ENCODE measurements at places on chromosomes 13 and 19.
A peak's percentile ranks its signal among the peaks of the same experiment; 100 is the strongest.

GRCh38 chr13:45105895-45106294 is 14.4 kb upstream of the GTF2F2 start:
- DNase-seq, result no peak

GRCh38 chr13:77514336-77514726 is 21.2 kb upstream of the SCEL start:
- DNase-seq, result no peak

DNA sequence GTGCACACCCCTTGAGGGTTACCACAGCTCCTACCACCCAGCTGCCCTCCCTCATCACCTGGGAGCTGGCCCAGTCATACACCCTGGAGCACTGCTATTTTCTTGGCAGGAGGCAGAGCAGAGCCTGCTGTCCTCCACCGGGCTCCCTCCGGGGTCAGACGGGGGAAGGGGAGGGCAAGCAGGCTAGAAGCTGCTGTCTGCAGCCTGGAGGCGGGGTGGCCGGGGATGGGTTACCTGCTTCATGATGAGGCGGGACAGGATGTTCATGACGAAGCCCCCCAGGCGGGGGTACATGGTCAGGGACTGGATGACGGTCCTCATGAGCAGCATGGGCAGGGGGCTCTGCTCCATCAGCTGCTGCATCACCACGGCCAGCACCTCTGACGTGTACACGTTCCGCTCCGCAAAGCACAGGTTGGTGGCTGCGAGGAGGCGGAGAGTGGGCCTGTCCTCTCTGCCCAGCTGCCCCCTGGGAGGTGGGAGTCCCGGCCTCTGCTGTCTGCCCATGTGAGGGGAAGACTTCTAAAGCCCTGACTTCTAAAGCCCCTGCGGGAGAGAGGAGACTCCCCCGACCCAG is 2.7 kb upstream of the RSPH6A start:
- DNase-seq, result no peak

GRCh38 chr13:30145709-30146367 is 161.5 kb downstream of the KATNAL1 start:
- no peak for DNase-seq

DNA sequence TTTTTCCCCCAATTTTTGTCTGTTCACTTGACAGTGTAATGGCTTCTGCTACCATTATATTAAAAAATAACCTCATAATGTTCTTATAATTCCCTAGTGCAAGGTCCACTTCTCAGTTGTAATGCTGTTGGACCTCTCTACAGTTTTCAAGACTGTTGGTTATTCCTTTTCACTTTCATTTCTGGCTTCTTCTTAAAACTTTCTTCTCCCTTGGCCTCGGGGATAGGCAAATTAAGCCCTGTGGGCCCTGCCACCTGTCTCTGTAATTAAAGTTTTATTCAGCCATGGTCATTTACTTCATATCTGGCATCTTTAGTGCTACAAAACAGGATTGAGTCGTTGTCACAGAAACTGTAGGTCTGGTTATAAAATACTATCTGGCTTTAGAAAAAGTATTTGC is 313.5 kb downstream of the KLF12 start:
- no peak for DNase-seq

DNA sequence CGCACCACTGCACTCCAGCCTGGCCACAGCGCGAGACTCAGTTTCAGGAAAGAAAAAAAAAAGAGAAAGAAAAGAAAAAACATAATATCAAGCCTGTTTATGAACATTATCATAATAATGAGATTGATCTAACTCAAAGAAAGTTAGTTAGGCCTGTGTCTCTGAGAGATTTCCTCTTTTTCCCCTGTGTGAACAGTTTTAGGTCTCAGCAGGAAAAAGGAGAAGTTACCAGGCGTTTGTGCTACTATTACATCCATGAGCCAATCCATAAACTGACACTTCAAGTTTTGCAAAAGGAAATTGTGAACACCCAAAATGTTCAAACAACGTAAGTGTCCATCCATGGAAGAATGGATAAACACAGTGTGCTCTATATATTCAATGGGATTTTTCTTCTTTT is 3.8 kb downstream of the TARM1 start:
- no peak for DNase-seq

- no peak for DNase-seq
These were observed at the start of gene BST2 for GRCh38 chr19:17405250-17406045. BST2 (minus strand) TSS chr19:17405630; CDS start chr19:17405575, 55 bp downstream.

GRCh38 chr19:6503407-6504201 is 1.5 kb upstream of the TUBB4A start:
- no peak for DNase-seq

GRCh38 chr19:48194041-48194843 is 23.8 kb downstream of the ZSWIM9 start:
- DNase-seq, result no peak

DNA sequence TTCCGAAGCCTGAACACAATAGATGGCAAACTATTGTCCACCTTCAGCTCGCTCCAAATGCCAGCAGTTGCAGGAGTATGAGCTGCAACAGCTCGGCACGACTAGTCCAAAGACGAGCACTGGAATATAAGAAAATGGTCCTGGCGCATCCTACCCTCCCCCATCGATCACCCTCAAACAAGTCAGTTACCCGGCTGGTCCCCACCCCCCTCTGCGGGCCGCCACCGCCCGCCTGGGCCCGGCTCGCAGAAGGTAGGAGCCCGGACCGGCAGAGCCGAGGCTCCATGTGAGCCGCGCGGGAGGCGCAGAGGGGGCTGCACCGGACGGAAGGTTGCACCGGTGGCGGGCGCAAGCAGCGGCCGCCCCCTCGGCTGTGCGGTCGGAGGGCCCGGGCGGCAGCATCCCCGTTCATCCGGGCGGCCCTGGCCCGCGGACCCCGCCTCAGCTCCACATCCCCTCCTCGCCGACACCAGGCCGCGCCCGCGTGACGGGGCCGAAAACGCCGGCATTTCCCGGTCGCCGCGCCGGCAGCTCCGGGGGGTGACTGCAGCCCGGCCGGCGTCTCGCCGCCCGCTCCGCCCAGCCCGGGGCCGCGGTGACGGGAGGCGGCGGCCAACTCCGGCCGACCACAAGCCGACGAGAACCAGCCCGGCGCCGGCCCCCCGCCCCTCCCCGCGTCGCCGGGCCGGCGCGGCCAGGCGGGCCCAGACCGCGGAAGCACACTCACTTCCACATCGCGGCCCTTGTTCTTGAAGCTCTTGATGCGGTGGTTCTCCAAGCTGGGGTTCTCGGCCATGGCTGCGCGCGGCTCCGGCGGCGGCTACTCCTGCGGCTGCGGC is 552 bp downstream of the KPNA3 start:
- peak; percentile 28 for DNase-seq

GRCh38 chr19:50224986-50225747 is 21.7 kb downstream of the MYH14 start:
- DNase-seq, result no peak

GRCh38 chr19:28933039-28933438 is 279.9 kb downstream of the UQCRFS1 start:
- no peak for DNase-seq

- DNase-seq, result no peak
These were observed 799 bp downstream of the NR1H2 start for GRCh38 chr19:50377051-50377461.

GRCh38 chr19:30078381-30078910 is 136.4 kb downstream of the URI1 start:
- DNase-seq, result no peak

DNA sequence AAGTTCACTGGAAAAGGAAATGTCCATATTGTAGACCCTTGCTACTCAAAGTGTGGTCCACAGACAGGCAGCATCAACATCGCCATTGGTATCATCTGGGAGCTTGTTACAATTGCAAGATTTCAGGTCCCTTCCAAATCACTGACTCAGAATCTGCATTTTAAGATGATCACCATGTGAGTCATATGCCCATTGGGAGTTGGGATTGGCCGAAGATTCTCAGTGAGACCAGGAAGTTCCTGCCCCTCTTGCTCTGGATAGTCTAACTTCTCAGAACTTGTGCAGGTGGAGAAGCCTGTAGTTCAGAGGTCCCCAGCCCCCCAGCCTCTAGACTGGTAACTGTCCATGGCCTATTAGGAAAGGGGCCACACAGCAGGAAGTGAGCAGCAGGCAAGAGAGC is 48.9 kb upstream of the URAD start:
- DNase-seq, result no peak

DNA sequence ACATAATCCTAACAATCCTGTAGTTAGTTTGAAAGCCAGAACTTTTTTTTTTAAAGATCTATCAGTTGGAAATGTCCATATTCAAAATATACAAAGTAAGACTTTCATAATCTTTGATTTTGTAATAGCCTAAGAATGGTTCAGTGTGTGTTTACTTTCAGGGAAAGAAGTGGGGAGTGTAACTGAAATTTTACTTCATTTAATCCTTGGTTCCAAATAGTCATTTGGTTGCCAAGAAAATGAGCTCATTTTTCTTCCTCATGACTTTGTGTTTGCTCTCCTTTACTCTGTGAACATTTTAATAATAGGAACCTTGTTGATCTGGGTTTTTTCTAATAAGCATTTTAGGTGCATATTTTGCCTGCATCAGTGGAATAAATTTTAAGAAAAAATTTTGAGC is 278.8 kb downstream of the SLITRK6 start:
- no peak for DNase-seq

DNA sequence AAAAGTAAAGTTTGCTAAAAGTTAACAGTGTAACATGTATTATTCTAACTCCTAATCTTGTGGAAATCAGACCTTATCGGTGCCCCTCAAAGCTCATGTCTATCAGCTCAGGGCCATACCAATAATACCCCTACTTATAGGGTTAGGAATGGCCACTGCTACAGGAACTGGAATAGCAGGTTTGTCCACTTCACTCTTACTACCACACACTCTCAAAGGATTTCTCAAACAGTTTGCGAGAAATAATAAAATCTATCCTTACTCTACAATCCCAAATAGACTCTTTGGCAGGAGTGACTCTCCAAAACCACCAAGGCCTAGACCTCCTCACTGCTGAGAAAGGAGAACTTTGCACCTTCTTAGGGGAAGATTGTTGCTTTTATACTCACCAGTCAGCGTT is 1677.7 kb downstream of the OLFM4 start:
- DNase-seq, result no peak

- DNase-seq, result no peak
These were observed 15.7 kb downstream of the ZNF444 start for GRCh38 chr19:56156768-56157167.

GRCh38 chr13:89465366-89465765 is 1794.2 kb downstream of the SLITRK5 start:
- DNase-seq, result no peak

DNA sequence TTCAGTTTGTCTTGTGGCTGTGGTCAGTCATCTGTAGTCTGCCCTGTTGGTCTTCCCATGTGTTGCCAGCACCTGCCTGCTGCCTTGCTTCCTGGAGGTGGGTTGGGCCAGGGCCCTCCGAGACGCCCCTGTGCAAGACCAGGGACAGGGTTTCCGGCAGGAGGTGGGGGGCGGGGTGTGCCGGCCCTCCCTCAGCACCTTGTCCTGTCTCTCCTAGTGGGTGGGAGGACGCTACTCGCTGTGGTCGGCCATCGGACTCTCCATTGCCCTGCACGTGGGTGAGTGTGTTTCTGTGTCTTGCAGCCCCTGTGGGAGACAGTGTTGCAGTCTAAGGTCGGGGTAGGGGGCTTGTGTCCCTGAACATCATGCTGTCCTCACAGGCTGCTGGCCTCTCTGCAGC is 11.2 kb upstream of the PDCD2L start:
- no peak for DNase-seq

GRCh38 chr19:6668691-6669090 is 1.3 kb downstream of the TNFSF14 start:
- DNase-seq, result no peak

- no peak for DNase-seq
These were observed 67.6 kb downstream of the COL4A2 start for GRCh38 chr13:110374431-110375370.

DNA sequence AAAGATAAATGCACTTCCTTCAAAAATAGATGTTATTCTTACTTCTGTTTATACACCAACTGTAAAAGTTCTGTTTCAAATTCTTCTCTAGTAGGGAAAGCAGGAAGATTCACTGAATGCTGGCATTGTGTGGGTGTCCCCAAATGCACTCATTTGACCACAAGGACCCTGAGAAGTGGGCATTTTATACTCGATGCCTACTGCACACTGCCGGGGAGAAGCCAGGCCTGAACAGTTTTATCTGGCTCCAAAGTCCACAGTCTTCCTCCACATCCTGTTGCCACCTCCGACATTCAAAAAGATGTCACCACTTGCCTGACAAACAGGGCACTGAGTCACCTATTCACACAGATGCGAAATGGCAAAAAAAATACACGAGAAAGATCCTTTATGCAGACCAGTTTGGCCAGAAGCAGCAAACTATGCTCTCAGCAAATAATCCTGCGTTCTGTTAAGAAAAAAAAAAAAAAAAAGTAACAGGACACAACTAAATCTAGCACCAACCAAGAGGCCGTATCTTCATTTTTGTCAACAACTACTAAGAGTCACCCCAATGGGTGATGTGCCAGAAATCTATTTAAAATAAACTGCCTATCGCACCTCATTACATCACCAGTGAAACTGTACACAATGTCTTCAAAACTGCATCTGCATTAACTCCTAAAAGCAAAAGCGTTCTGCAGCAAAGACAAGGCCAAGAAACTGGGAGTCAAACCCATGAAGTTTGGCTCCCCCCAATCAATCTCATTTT is 6.2 kb downstream of the ZC3H4 start:
- DNase-seq, result peak; percentile 15

- no peak for DNase-seq
These were observed 55.8 kb upstream of the OBI1 start for GRCh38 chr13:78714717-78715116.

GRCh38 chr19:35061583-35062373 is 20.3 kb downstream of the HPN start:
- no peak for DNase-seq

DNA sequence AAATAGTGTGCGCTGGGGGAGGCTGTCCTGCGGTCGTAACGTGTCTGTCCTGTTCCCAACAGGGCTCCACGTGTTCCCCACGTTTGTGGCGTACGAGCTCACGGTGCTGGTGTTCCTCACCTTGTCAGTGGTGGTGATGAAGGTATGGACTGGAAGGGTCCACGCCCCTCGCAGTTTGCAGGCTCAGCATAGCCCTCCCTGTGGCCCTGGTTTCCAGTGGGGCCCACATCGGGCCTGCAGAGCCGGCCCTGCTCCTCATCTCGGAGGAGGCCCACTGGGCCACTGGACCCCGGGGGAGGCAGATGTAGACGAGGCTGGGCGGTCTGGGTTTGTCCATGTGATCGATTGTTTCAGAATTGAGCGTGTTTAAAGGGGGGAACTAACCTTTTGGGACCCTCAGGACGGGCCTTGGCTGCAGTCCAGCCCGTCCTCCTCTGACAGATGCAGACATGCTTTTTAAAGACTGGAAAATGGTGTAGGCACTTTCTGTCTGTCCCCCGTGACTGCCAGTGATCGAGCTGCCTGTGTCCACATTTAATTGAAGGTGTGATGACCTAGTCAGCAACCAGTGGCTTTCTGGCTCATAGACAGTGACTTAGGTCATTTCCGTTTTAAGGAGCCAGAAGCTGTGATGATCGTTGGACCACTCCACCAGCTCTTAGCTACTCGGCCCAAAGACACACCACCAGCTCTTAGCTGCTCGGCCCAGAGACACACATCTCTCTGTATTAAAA is 37.1 kb upstream of the TFDP1 start:
- no peak for DNase-seq

GRCh38 chr19:3366753-3367627 is 607 bp downstream of the NFIC start:
- DNase-seq, result no peak

All from activated T-helper 1 cell treated with anti-CD3 and anti-CD28 coated beads, Interleukin-2, amount 50 U/mL, for 16 hours (primary cell).